CD4-positive, alpha-beta T cell (primary cell): ENCODE measurements at places on chromosomes 12 and 14.

DNA sequence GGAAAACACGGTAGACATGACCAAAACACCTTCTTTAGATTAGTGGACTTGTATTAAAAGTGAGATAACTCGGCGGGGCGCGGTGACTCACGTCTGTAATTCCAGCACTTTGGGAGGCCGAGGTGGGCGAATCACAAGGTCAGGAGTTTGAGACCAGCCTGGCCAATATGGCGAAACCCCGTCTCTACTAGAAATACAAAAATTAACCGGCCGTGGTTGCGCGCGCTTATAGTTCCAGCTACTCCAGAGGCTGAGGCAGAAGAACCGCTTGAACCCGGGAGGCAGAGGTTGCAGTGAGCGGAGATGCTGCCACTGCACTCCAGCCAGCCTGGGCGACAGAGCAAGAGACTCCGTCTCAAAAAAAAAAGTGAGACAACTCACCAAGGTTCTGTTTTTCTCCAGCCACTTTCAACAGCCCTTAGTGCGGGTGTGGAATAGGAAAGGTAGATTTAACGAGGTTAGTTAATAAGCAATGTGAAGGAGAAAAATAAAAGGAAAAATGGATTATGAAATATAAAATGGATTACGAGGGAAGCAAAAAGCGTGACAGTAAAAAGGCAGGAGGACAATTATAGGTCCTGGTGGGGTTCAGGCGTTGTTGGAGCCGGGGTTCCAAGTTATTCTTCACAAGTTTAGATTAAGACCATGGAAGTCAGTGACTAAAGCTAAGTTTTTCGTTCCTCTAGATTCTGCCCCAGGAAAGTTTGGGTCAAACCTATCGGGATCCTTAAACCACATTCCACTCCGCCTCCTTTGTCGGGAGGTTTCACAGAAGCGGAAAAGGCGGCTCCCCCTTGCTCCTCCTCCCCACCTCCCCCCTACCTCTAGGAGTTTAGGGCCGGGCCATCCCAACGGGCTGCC lies 534 bp downstream of the PPP2R3C start:
- peak overlapping the region; percentile 75 for H3K4me3 ChIP-seq
- DNase-seq: no peak
- peaks cover 56% of the 10 kb centered on the region for H3K4me1 ChIP-seq
- peaks cover 8% of the 10 kb centered on the region for H3K36me3 ChIP-seq
- H3K27me3 ChIP-seq: no peaks in the 10 kb centered on the region

DNA sequence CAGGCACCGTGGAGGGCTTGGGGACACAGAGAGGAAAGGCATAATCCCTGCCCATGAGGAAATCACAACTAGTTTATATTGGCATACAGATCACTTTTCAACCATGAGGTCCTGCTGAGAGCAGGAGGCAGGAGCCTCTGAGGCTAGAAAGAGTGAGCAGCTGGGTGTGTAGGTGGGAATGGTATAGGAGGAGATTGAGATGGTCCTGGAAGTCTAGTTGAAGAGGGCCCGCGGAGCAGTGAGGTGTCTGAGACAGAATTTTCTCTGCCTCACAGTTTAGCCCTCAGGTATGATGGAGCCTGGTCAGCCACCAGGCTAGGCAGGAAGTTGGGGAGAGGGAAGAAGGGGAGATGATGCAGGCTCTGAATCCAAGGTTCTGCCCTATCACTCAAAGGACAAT lies 54.7 kb upstream of the JDP2 start:
- no peak overlapping the region for H3K27ac ChIP-seq
- no peak for DNase-seq
- H3K4me1 ChIP-seq: no peaks in the 10 kb centered on the region
- no peaks in the 10 kb centered on the region for H3K36me3 ChIP-seq

- no peaks in the 10 kb centered on the region for H3K27me3 ChIP-seq
- H3K27ac ChIP-seq: no peak overlapping the region
- no peak overlapping the region for H3K4me3 ChIP-seq
- H3K4me1 ChIP-seq: peaks cover 16% of the 10 kb centered on the region
- DNase-seq: no peak
- no peaks in the 10 kb centered on the region for H3K36me3 ChIP-seq
Measured at GRCh38 chr12:131862600-131862993, 31.8 kb upstream of the ULK1 start.

- no peaks in the 10 kb centered on the region for H3K27me3 ChIP-seq
- DNase-seq: no peak
- peaks cover 94% of the 10 kb centered on the region for H3K4me1 ChIP-seq
- H3K27ac ChIP-seq: peak overlapping the region; percentile 96
Measured at GRCh38 chr14:100073576-100074430, 8.6 kb downstream of the EVL start.
